ENCODE measurements at places on chromosomes 12 and 14.

DNA sequence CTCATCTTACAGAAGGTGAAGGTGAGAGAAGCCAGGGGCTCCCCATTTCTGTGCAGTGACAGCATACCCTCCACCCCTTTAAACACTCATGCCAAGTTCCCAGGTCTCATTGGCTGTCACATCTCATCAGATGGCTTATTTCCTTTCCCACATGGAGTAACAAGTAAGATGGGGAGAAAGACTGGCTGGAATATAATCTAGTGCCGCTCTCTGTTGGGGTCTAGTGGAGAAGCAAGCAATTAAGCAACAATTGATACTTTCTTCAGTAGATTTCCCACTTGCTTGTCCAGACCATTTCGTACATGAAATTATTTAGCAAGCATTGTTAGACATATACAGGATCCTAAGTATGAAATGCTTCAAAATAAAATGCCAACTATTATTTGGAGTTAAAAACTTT is 92.2 kb downstream of the SLC5A8 start:
- DNase-seq = no peak

DNA sequence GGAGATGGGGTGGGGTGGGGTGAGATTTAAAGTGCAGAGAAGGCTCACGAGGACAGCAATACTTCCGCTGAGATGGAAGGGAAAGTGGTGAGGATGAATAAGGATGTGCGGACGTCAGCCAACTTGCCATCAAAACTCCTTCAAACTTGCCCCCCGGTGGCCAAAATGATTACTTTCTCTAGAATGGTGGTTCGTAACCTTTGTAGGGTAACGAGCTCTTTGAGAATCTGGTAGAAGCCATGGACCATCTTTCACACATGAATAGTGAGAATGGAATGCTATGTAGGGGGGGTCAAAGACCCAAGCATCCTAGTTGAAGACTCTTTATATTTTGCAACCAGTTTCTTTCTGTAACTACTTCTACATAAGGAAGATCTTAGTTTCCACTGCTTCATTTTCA is 245.9 kb upstream of the DDHD1 start:
- DNase-seq = no peak

DNA sequence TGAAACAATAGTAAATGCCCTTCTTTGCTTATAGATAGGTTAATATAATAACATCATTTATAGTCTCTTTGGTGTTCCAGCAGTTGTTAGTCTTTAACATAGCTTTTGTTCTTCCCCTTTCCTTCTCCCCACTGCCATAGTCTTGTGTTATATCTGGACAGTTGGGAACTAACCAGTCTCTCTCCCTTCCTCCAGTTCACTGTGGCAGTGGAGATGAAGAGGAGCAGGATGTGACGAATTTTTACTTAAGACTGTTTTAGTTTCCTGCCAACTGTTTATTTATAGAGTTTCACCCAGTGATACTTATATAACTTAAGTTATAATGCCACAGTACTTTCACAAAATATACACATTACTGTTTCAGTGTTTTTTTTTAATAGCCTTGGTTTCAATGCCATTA is 277.4 kb downstream of the PDZRN4 start:
- no peak for DNase-seq

DNA sequence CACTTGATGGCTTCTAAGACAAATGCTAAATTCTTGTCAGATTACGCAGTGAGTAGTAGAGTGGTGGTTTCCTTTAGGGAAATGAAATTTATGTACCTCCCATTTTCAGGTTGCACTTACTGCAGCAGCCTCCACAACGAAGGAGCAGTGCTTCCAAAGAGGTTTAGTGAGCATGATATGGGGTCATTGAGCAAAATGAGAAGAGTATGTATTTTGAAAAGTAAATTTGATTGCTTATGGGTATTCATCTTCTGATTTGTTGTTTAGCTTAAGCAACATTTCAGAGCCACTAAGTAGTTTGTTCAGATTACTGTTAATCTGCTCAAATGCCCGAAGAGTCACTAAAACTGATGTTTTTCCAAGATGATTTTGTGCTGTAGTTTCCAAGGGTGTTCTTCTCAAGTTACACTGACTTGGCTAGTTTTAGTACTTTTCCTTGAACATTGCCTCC is 493.6 kb downstream of the PCNX1 start:
- no peak for DNase-seq

- DNase-seq = no peak
These were observed 471.2 kb downstream of the ATP23 start for GRCh38 chr12:58412461-58413060.

DNA sequence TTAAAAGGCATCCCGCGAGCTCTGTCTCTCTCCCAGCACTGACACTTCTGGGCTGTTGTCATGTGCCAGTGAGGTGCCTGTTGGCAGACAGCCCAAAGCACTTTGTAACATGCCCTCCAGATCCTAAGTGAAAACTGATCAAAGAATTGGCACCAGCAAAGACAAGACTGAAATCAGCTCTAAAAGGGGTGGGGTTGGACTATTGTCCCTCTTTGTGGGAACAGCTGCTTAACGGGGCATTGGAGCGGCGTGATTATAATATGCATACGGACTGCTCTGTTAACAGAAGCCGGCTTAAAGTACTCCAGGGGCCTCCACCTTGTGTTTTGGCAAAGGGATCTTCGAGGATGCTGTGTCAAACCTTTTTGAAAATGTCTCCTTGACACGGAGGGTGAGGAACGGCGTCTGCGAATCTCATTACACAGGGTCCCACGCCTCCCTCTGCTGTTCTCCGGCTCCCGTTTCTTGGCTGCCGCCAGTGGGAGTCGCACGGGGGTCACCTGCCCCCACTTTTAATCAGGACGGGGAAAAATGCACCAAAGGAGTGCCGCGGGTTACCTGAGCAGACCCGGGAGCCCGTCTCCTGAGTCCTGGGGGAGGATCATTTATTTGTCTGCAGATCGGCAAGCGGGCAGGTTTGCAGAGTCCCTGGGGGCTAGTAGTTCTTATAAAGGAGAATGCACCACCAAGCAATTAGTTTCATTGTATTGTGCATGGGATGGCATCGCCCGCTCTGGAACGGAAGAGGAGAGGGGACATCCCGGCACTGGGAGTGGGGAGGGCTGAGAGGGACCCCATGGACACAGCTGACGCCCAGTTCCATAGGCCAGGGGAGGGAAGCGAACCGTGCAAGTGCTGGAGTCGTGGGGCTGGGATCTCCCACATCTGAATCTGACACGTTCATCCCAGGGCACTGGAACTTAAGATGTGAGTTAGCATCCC is 44.3 kb downstream of the SPRING1 start:
- no peak for DNase-seq

GRCh38 chr12:69569236-69569635 is 16.0 kb upstream of the CCT2 start:
- DNase-seq = no peak

DNA sequence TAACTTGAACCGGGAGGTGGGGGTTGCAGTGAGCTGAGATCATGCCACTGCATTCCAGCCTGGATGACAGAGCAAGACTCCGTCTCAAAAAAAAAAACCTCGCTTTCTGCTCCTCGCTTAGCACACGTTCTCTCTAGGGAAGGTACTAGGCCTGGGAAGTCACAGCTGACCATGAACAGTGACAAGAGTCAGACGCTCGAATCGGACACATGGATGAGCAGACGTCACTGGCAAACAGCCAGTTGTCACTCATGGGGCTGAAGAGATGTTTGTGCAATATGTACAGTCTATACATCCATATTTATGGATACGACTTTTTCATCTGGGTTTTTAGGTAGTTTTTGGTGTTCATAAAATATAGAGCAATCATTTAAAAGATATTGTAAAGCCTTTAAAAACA is 19.4 kb downstream of the TCHP start:
- DNase-seq = no peak

DNA sequence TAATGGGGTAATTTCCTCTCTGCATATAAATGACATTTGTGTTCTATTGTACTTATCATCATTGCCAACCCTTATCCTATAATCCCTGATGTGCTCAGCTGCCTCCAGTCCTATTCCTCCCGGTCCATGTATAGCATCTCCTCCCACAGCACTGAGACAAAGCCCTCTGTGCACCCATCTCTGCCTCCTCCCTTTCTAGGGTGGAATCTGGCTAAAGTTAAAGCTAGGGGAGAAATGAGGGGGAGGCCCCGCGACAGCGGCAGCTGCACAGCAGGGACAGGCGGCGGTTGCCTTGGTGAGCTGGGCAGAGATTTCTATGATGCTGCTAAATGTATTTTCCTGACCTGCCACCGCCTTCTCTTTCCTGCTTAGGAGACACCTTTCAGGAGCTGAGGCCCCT is 12.8 kb upstream of the ZDHHC22 start:
- DNase-seq = no peak

DNA sequence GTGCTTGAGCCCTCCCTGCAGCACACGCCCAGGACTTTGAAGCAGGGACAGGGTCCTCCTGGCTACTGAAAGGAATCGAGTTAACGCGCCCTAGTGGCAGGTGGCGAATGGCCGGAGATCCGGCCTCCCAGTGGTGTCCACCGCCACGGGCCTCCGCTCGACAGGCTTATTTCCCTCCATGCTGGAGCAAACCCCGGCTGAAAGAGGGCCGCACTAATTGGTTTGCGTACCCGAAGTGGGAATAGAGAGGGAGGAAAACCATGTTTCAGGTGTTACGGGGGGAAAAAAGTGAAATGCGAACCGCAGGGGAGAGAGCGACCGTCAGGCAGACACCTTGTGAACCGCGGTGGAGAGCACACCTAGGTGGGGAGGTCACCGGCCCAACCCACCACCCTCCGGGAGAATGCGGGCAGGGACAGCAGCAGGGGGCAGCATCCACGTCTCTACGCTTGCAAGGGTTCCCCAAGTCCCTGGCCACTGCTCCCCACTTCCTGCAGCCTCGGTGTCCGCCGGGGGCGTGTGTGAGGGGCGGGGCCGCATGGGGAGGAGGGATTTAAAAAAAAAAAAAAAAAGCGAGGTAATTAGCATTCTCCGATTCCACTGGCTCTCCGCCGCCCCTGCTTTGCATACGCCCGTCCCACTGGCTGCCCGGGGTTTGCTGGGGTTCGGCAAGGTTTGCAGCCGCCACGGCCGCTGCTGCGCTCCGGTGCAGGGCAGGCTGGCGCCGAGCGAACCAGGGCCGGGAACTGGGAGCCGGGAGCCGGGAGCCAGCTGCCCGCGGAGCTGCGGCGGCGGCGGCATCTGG is 224.6 kb upstream of the CRY1 start:
- DNase-seq = peak; percentile 58

DNA sequence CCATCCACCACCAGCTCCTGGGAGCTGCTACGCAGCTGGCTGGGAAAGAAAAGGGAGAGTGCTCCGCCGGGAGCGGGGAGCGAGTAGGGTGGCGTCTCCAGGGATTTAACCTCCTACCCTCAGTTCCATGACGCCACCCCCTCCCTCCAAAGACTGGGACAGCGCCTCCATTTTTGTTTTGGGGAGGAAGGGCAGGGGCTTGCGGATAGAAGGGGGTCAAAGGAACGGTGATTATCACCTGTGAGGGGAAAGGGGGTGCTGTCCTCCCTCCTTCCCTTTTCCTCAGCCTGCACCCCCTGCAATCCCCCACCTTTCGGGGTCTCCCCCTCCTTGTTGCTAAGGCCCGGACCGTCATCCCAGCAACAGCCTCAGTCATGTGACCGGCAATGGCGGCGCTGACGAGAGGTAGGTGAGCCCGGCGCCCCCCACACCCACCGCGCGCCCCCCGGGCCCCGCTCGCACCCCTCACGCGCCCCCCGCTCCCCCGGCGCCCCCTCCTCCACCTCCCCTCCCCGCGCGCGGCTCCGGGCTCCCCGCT is at the start of gene DTX3:
TSS of gene DTX3 (plus strand) at position 371 of the 538 bp plus-strand sequence. CDS start 1,694 bp downstream, outside the sequence.
- DNase-seq = no peak

DNA sequence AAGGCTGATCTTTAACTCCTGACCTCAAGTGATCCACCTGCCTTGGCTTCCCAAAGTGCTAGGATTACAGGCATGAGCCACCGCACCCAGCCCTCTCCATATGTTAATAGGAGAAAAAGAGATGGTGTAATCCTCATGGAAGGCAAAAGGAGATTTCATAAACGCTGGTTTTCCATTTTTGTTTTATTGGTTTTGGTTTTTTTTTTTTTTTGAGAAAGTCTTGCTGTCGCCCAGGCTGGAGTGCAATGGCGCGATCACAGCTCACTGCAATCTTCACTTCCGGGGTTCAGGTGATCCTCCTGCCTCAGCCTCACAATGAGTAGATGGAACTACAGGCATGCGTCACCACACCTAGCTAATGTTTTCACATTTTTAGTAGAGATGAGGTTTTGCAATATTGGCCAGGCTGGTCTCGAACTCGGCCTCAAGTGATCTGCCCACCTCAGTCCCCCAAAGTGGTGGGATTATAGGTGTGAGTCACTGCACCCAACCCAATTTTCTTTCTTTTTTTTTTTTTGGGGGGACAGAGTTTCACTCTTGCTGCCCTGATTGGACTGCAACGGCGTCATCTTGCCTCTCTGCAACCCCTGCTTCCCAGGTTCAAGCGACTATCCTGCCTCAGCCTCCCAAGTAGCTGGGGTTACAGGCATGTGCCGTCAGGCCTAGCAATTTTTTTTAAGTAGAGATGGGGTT is 8.1 kb downstream of the PTGES3 start:
- DNase-seq = no peak

DNA sequence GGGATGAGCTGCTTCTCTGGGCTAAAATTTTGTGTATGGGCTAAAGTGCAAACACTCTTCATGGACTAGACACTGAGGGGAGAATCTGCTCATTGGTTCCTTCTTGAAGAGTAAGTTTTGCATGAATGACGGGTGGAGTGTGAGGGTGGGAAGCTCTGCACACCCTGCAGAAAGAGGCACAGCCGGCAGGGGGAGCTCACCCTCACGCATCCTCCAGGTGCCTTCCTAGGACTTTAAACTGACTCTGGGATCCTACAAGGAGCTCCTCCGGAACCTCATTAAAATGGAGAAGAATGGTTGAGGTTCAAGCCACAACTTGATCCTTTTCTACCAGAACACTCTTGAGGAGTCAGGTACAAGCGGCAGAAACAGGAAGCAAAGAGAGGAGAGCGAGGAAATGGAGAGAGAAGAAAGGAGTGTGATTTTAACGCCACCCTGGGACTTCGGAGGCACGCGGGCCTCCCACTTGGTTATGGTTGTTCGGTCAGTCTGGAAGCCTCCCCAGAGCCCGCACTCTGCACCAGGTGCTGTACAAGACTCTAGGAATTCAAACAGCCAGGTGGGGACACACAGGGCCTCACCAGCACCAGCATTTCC is 87.5 kb downstream of the SETD3 start:
- no peak for DNase-seq

- DNase-seq = no peak
These were observed 20.3 kb downstream of the PRICKLE1 start for GRCh38 chr12:42568952-42569915.
